Activated T-cell treated with anti-CD3 and anti-CD28 coated beads for 1 hour (primary cell): ENCODE measurements at places on chromosomes 16 and 17.

- DNase-seq = no peak
These were observed 1.5 kb downstream of the MGAT5B start for GRCh38 chr17:76869496-76870376.

- DNase-seq = no peak
These were observed 16.8 kb downstream of the SDR42E1 start for GRCh38 chr16:81994485-81994884.

DNA sequence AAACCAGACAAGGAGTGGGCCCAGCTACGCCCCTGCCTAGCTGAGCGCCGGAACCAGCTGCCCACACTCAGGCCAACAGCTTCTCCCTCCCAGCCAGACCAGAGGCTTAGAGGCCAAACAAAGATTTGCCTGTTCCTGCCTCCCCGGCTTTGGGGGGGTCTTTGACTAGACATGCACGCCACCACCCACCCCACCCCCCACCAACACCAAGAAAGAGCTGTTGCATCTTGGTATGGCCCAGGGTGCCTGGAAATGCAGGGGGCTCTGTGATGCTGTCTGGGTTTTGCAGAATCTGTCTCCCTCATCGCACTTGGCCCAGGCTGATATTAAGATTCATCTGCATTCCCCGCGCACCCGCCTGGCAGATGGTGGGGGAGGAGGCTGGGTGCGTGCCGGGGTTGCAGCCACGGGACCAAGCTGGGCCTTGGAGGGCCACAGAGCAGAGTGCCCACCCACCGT, 1.3 kb upstream of the NXPH3 start:
- no peak for DNase-seq

GRCh38 chr17:12395733-12396354, 269.8 kb upstream of the MYOCD start:
- DNase-seq = no peak

GRCh38 chr16:14132696-14133048, 61.6 kb downstream of the MRTFB start:
- no peak for DNase-seq
